ENCODE measurements at places on chromosomes 5 and 9.

DNA sequence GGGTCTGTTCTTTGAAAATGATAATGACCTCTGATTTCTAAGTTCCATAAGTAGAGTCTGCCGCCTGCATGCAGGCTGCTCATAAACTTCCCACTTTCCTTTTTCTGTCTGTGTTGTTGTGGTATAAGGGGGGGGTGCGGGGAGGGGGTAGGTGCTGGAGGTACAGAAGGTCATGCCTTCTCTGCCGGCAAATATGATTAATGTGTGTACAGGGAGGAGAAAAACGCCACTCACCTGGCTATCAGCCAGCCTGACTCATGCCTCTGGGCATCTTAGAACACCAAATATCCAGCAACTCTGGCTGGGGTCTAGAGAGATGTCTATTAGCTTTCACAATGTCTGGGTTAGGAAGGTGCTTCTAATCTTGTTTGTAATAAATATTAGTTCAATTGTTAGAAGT, 128.3 kb downstream of the EFNA5 start:
- no peak for DNase-seq

- DNase-seq: no peak
Measured at GRCh38 chr9:34684145-34684544, 6.9 kb downstream of the CCL19 start.

- DNase-seq: no peak
Measured at GRCh38 chr5:112004867-112005622, 248.1 kb upstream of the NREP start.

DNA sequence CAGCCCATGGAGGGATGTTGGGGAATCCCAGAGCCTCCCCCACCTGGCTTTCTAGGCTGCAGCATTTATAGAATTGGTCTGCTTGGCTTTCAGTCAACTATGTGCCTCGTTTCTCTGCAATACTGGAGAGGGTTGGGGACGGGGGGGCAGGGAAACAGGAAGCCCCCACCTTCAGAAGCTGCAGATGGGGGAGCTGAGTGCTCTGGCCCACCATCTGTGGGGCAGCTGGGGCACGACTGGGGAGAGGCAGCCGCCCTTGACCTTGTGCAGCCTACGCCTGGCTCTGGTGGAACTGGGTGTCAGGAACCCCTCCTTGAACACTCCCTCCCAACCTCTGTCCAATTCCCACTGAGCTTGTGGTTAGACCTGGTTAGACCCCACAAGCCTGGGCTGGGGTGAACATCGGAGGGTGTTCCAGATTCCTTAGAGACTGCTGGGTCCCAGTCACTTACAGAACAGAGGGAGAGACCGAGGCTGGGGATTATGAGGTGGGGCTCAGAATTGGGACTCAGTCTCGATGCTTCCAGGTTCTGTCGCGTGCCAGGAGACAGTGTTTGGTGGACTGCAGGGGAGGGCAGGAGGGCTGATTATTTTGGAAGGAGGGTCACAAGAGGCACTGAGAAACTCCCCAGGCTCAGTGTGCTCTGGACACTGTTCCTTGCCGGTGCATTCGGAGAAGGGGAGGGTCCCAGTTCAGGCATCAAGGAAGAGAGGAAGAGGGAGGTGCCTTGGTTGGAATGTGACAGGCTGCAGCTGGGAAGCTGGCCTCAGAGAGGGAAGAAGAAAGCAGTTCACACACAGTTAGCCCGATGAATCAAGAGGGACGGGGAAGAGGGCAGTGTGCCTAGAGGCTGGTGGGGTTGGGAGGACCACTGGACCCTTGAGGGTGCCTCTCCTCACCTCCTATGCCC, 25.6 kb downstream of the COL27A1 start:
- no peak for DNase-seq

DNA sequence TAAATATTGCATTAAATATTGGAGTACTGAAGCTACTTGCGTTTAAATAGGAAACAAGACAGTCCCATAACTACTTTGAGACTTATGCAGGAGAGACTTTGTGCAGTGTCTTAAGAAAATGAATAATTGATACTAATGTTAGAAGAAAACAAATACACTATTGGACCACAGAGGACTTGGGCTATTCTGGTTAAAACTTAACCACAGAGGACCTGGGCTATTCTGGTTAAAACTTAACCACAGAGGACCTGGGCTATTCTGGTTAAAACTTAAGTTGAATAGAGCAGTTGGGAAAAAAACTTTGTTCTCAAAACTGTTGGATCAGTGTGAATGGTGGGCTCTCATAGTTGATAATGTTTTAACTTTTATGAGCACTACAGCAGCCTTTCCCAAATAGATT, 141.7 kb downstream of the WDR70 start:
- no peak for DNase-seq

- no peak for DNase-seq
Measured at GRCh38 chr5:111299067-111299481, 74.9 kb downstream of the CAMK4 start.

GRCh38 chr9:85258236-85258635, 483.5 kb downstream of the AGTPBP1 start:
- no peak for DNase-seq

DNA sequence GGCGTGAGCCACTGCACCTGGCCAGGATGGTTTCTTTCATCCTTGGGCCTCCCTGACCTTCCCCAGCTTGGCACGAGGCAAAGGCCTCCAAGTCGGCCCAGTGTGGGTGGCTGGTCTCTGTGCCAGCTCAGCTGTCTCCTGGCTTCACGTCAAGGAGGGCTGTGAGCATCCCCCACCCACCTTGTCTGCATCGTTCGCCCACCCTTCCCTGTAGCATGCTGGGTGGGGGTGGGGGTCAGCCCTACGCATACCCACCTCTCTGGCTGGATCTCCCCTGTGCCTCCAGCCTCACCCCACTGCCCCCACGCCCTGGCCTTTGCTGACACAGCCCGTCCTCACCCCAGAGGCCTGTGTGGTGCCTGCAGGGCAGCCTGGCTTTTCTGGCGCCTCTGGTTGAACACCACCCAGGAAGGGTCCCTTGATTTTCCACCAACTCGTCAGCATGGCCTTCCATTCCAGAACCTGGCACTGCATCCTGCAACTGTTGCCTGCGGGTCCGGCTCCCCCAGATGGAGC, 8.8 kb upstream of the WDR5 start:
- DNase-seq: no peak

GRCh38 chr9:97848480-97849237, 4.4 kb upstream of the FOXE1 start:
- DNase-seq: peak; percentile 23

- DNase-seq: no peak
Measured at GRCh38 chr9:26181836-26182235, 503.6 kb upstream of the TUSC1 start.

DNA sequence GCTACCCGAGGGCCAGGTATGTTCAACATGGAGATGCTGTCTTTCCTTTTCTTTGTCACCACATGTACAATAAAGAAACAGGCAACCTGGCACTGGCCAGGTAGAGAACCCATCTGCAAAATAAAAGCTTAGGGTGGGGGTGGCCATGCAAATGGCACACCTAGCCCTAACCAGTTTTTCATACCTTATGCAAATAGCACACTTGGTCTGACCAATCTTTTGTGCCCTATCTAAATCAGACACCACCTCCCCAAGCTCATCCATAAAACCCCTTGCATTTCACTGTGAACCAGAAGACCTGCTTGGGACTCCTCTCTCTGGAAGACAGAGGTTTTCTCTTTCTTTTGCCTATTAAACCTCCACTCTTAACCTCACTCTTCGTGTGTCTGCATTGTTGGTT, 33.9 kb downstream of the JAKMIP2 start:
- DNase-seq: no peak

- no peak for DNase-seq
Measured at GRCh38 chr9:76677481-76678055, 86.7 kb upstream of the PCA3 start.

DNA sequence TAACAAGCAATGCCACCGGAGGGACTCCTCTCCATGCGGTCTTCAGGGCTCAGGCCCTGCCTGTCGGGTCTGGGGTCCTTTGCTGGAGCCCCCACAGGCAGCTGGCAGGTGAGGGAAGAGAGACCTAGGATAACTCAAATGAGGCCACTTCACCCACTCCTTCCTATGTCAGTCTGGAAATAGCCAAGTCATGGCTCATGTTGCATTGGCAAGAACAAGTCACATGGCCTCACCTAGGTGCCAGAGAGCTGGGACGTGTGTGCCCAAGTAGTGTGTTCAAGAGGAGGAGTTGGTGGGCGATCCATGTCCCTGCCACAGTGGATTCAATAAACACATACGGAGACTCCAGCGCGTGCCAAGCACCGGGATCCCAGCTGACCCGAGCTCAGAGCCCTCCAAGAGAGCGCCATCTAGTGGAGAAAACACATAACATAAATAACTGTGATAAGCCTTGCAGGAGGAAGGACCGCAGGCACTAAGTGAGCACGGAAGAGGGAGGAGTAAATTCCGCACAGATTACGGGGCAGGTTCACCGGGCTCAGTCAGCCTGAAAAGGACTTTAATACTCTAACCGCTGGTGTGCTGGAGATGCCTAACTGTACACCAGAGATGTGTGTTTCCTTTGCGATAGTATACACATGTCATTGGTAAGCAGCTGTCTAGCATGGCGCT, 580.8 kb downstream of the CCDC171 start:
- DNase-seq: no peak

DNA sequence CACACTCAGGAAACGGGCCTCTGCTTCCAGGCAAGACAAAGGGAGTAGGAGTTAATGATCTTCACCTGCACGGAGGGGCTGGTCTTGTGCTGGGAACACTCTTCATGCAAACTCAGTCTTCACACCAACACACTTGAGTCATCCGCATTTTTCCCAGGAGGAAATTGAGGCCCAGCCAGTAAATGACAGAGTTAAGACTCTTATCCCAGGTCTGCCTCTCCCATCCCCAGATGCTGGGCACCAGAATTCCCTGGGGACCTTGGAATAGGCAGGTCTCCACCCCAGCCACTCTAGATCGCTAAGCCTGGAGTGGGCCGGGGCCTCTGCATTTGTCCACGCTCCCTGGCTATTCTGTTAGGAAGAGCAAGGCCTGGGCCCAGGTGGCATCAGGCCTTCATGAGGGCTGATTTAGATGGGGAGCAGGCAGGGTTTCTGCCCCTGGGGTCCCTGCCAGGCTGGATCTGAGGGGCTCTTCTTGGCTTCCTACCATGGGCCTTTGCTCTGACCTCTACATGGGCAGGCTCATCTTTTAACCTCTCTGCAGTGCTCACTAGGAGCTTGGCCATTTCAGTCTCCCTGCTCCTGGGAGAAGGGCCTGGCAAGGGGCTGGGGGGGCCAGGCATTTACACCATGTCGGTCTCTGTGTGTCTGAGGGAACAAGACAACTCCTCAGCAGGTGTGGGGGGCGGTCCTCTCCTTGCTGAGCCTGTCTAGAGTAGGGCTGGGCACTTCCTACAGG, 77.3 kb downstream of the AMBP start:
- DNase-seq: no peak

DNA sequence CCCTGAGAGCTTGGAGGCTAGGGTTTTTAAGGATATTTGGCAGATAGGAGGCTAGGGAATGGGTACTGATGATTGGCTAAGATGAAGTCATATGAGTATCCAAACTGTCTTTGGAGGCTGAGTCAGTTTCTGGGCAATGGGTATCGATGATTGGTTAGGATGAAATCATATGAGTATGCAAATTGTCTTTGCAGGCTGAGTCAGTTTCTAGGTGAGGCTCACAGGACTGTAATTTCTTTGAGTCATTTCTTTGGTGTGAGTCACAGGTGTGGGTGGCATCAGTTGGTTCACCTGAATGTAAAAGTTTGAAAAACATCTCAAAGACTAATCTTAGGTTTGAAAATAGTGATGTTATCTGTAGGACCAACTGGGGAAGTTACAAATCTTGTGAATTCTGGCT, 1068.0 kb downstream of the NR2F1-AS1 start:
- no peak for DNase-seq

DNA sequence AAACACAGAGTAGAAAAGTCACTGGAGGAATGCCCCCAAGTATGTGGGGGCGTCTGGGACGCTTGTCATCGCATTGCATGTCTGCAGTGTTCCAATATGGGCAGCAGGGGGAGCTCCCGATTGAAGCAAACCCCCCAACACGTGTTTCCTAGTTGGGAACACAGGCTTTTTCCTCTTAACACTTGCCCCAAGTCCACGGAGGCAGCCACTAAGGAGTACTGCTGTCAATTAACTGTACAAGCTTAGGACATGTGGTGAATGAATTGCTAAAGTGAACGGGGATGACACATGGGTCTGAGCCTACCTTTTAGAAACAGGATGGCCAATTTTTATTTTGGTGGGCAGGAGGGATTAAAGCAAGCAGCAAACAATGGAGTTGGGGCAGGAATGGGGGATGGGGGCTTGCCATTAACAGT, 2.2 kb downstream of the GABRB2 start:
- DNase-seq: no peak

DNA sequence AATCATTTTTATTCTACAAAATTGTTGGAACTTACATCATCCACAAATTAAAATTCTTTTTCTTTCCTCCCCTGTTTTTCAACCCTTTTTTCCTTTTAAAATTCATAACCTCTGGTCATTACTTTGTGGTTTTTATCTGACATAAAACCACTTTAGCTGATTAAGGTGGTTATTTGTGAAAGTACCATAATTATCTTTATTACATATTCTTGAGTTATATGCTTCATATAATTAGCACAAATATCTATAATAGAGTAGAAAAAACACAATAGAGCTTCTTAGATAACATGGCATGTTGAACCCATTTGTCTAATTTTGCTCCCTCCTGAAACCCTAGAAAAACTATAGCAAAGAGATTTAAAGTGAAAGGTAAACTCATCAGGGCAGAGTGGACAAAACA, 22.9 kb upstream of the PPIC start:
- no peak for DNase-seq

DNA sequence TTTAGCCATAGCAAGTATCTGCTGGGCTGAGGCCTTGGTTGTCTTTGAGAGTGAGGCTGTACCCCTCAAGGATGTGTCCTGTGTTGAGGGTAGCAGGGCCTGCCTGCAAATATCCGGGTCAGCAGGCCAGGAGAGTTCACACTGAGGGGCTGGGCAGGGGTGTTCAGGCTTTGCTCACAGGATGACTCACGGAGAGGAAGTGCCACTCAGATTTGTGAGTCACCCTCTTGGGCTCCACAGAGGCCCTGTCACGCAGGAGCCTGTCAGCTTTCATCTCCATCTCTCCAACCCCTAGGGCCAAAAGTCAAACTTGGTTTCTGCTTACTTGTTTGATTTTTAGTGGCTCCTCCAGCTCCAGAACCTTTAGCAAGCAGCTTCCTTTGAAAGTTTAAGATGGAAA, 211.5 kb downstream of the SEC61B start:
- DNase-seq: peak; percentile 77

DNA sequence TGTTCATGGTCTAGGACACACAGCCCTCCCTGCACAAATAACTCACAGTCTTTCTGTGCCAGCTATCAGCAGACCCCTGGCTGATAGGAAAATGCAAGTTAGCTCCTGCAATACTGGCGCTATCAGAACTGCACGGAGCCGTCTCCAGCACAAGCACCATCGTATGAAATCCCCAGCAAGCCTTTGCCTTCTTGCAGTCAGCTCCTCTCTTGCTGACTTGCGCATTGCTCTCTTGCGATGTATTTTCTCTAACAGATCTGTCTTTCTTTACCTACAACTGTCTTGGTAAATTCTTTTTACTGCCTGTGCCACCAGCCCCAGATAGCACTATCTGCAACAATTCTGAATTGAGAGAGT, 25.1 kb upstream of the UGCG start:
- no peak for DNase-seq

DNA sequence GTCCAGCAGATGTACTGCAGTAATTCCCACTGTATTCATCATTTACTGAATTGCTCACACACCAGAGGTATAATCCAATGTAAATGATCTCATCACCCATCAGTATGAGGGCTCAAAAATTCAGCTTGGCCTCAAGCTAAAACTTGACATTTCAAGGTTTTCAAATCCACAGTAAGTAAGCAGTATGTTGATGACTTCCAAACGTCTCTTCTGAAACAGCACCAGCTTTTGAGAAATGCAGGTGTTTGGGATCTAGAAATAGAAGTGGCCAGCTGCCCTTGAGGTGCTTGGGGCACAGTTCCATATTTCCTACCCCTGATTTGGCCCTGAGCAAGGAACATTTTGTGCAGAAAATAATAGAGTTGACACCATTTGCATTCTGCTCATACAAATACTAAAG, 388.0 kb upstream of the TUSC1 start:
- no peak for DNase-seq
